ENCODE measurements at places on chromosomes 1 and 21. TPM values are rescaled to one million over a fixed set of nuclear protein-coding genes. Genes with fewer than 3 reads are reported as not detected.

DNA sequence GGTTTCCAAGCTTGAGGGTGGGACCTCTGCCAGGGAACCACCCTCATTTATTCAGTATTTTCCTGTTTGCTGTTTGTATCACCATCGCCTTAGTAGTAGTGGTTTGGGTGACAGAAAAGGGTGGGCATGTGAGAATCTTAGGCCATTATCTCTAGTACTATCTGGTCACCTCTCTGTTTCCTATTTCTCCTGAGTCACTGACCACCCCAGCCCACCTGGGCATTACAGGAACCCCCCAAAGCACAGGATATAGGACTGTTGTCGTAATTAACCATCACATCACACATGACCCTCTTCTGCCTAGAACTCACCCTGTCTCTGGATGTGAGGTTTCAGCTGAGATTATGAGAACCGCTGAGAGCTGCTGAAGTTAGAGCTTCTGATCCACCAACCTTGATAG is 60.4 kb downstream of the IL23R start:
- no peak overlapping the region for H3K27ac ChIP-seq
- H3K4me3 ChIP-seq: no peak overlapping the region
- DNase-seq: no peak
- H3K27me3 ChIP-seq: peaks cover 7% of the 10 kb centered on the region
- peaks cover 31% of the 10 kb centered on the region for H3K4me1 ChIP-seq

DNA sequence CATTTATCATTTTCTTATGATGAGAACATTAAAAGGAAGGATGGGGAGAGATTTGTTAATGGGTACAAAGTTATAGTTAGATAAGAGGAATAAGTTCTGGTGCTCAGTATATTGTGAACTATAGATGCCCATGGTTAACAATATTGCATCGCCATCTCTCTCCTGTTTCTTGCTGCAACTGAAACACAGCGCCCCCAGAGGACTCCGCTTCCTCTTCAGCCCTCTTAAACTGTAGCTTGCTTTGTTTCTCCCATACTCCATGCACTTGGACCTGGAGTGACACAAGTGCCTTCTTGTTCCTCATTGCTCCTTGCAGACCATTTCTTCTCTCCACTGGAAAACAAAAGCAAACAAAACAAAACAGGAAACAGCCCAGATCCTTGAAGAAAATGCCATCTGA is 70.1 kb upstream of the NTPCR start:
- no peak overlapping the region for H3K4me3 ChIP-seq
- H3K27me3 ChIP-seq: no peaks in the 10 kb centered on the region
- H3K27ac ChIP-seq: no peak overlapping the region
- DNase-seq: no peak
- peaks cover 16% of the 10 kb centered on the region for H3K4me1 ChIP-seq

- no peak for DNase-seq
- H3K36me3 ChIP-seq: no peaks in the 10 kb centered on the region
- H3K27me3 ChIP-seq: no peaks in the 10 kb centered on the region
- H3K4me3 ChIP-seq: no peak overlapping the region
- H3K27ac ChIP-seq: no peak overlapping the region
Observed at GRCh38 chr1:72006092-72006491, 276.2 kb downstream of the NEGR1 start.

GRCh38 chr1:172906778-172907592 is 143.8 kb downstream of the TNFSF18 start:
- H3K36me3 ChIP-seq: no peaks in the 10 kb centered on the region
- H3K4me3 ChIP-seq: no peak overlapping the region
- H3K27me3 ChIP-seq: peaks cover 23% of the 10 kb centered on the region
- no peak for DNase-seq

- H3K36me3 ChIP-seq: no peaks in the 10 kb centered on the region
- H3K27ac ChIP-seq: no peak overlapping the region
- H3K27me3 ChIP-seq: no peaks in the 10 kb centered on the region
- peak; percentile 1 for DNase-seq
- no peak overlapping the region for H3K4me3 ChIP-seq
Observed at GRCh38 chr1:187264995-187265602, 436.4 kb downstream of the PLA2G4A start.

DNA sequence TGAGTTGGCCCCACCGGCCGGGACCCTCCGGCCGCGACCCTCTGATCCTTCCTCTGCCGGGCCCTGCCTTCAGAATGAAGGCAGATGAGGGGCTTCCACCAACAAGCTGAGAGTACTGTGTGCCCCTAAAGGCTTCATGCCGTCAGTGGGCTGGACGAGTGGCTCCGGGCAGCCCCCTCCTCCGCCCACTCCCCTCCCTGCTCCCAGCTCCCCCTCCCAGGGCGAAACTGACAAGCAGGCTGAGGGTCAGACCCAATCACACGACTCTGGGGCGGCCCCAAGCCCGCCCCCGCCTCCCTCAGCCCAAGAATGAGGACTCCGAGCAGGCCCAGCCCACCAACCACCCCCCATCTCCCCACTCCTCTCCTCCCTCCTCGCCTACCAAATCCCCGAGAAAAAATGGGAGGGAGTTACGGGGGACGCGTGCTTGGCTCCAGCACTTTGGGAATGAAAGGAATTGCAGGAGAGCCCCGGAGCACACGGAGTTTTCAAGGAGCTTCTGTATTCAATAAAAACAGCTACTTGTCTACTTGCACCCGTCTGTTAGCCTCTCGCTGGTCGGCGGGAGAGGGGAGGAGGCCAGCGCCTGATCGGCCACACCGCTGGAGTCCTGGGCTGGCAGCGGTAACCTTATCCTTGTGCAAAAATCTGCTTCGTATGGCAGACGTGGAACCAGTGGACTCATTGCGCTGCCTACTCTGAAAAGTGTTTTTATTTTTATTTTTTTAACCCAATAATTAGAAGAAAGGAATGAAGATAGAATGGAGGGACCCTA is at the start of gene COL11A1:
Gene COL11A1, minus strand, starts transcription at position 147 of the 775 bp plus-strand sequence. CDS start 344 bp downstream, outside the sequence.
- H3K27me3 ChIP-seq: peaks cover 11% of the 10 kb centered on the region
- H3K4me1 ChIP-seq: peaks cover 6% of the 10 kb centered on the region
- no peak within 1 kb of the TSS for H3K27ac ChIP-seq
- no peak for DNase-seq

- no peak for DNase-seq
- no peaks in the 10 kb centered on the region for H3K27me3 ChIP-seq
- no peaks in the 10 kb centered on the region for H3K36me3 ChIP-seq
- no peak overlapping the region for H3K4me3 ChIP-seq
Observed at GRCh38 chr1:246779561-246780175, 55.5 kb downstream of the SCCPDH start.

DNA sequence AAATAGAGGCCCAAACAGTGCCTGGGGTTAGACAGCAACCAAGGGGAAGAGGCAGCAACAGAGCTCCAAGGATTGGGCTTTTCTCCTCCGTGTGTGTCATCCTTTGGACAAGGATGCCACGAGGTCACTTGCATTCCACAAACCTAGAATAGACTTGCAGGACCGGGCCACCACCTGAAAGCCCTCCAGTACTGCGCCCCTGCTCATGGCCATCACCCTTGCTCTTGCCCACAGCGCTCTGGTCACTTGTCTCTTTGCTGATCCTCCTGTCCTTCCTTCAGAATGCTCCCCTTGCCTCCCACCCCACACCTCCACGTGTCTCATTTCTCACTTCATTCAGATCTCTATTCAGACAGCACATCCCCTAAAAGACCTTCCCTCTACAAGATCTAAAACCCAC is 247.4 kb downstream of the MATN1 start:
- no peak overlapping the region for H3K4me3 ChIP-seq
- H3K27ac ChIP-seq: no peak overlapping the region
- DNase-seq: no peak
- peaks cover 7% of the 10 kb centered on the region for H3K27me3 ChIP-seq
- H3K36me3 ChIP-seq: peaks cover 3% of the 10 kb centered on the region
- peaks cover 6% of the 10 kb centered on the region for H3K4me1 ChIP-seq

- peaks cover 10% of the 10 kb centered on the region for H3K4me1 ChIP-seq
- no peak overlapping the region for H3K4me3 ChIP-seq
- H3K27me3 ChIP-seq: peaks cover 38% of the 10 kb centered on the region
Observed at GRCh38 chr1:26998429-26999300, 5.2 kb downstream of the TRNP1 start.

DNA sequence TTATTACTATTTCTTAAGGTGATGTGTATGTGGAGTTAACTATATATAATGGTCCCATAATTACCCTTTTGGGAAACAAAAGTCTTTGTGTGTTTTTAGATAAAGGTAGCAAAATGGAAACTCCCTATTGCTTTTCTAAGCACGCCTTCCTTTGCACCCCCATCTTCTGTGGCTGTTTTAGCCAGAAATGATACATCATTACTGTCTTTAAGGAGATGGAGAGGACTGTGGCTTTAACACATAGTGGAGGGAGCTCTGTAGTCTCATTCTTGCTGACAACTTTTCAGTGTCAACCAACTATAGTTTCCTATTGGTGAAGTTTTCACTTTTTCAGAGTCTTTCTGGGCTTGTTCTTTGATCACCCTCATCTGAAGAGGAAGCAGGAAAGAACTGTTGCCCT is 1.0 kb downstream of the APOBEC4 start:
- H3K27ac ChIP-seq: peak overlapping the region; percentile 97
- DNase-seq: peak; percentile 40
- H3K4me3 ChIP-seq: peak overlapping the region; percentile 25
- no peaks in the 10 kb centered on the region for H3K36me3 ChIP-seq

GRCh38 chr21:41483415-41483814 is 24.5 kb downstream of the TMPRSS2 start:
- H3K4me3 ChIP-seq: no peak overlapping the region
- H3K4me1 ChIP-seq: no peaks in the 10 kb centered on the region
- no peak for DNase-seq
- H3K36me3 ChIP-seq: no peaks in the 10 kb centered on the region
- H3K27me3 ChIP-seq: peaks cover 8% of the 10 kb centered on the region

- no peak overlapping the region for H3K4me3 ChIP-seq
- H3K4me1 ChIP-seq: peaks cover 7% of the 10 kb centered on the region
- H3K27ac ChIP-seq: no peak overlapping the region
- H3K27me3 ChIP-seq: peaks cover 20% of the 10 kb centered on the region
- no peak for DNase-seq
- no peaks in the 10 kb centered on the region for H3K36me3 ChIP-seq
Observed at GRCh38 chr1:53685272-53686051, 53.5 kb downstream of the GLIS1 start.

- no peak overlapping the region for H3K27ac ChIP-seq
- no peaks in the 10 kb centered on the region for H3K36me3 ChIP-seq
- H3K27me3 ChIP-seq: no peaks in the 10 kb centered on the region
Observed at GRCh38 chr1:189693140-189693539, 784.5 kb downstream of the BRINP3 start.

- no peak overlapping the region for H3K27ac ChIP-seq
- H3K27me3 ChIP-seq: no peaks in the 10 kb centered on the region
- DNase-seq: no peak
Observed at GRCh38 chr21:41802198-41802584, 35.3 kb upstream of the RIPK4 start.

DNA sequence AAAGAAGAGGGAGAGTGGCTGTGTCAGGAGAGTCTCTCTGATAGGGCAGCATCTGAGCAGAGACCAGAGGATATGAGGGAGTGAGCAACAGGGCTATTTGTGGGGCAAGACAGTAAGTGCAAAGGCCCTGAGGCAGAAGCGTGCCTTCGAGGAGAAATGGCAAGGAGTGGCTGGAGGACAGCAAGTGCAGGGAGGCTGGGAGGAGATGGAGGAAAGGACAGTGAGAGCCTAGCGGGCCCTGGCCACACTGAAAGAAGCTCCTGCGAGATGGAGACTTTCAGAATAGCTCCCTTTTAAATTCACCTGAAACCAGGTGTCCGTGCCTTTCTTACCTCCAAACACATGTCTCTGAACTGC is 25.2 kb downstream of the EXOC8 start:
- no peak overlapping the region for H3K27ac ChIP-seq
- no peak for DNase-seq
- H3K4me1 ChIP-seq: no peaks in the 10 kb centered on the region
- no peaks in the 10 kb centered on the region for H3K36me3 ChIP-seq
- H3K27me3 ChIP-seq: no peaks in the 10 kb centered on the region

The TMEM50A gene
- 131 TPM for total RNA-seq

The TRIM17 gene
- total RNA-seq: 1.6 TPM

The OR2T35 gene
- total RNA-seq: not detected

The FMN2 gene
- total RNA-seq: not detected

The CFHR4 gene
- total RNA-seq: not detected

The PLA2G2F gene
- total RNA-seq: not detected

The SEMA6C gene
- total RNA-seq: 1.9 TPM
